ENCODE measurements at places on chromosomes 1 and 21.

GRCh38 chr1:54875000-54875399, 12.0 kb downstream of the DHCR24 start:
- no peak for DNase-seq

DNA sequence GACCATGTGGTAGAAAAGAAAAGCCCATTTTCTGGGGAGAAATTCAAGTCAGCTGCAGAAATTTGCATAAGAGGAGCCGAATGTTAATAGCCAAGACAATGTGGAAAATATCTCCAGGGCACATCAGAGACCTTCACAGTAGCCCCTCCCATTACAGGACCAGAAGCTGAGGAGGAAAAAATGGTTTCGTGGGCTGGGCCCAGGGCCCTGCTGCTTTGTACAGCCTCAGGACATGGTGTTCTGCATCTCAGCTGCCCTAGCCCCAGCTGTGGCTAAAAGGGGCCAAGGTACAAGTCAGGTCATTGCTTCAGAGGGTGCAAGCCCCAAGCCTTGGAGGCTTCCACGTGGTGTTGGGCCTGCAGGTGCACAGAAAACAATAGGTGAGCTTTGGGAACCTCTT, 108.3 kb downstream of the DMRTB1 start:
- DNase-seq = no peak

GRCh38 chr1:162353078-162353477, 23.6 kb downstream of the SPATA46 start:
- no peak for DNase-seq

DNA sequence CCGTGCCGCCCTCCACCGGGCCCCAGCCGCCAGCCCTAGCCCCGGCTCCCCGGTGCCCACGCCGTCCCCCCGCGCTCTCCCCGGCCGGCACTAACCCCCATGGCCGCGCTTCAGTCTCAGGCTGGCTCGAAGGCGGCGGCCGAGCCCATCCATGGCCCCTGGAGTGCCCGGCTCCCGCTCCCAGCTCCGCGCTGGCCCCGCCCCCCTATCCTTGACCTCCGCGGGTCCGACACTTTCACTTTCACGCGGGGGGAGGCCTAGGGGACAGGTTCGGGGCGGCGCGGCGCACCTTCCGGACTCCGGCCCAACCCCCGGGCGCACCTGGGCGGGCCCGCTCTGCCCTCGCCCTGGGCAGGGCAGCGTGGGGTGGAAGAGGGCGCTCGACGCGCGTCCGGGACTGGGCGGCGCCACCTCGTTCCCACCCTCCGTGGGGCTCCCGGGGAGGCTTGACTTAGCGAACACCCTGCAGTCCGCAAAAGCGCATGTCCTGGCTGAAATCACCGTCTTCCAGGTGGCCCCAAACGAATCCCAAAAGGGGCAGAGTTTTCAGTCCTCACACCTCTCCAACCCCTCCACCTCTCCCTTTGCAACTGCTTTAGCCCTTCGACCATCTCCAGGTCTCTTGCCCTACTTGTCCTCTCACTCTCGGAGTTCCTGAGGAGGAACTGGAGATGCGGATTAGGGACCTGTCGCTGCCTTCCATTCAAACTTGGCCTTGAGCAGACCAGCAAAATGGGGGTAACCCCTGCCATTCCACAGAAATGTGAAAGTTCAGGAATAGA, 3.9 kb upstream of the DENND2D start:
- no peak for DNase-seq

- no peak for DNase-seq
Observed at GRCh38 chr1:168767894-168768584, 39.0 kb upstream of the DPT start.

DNA sequence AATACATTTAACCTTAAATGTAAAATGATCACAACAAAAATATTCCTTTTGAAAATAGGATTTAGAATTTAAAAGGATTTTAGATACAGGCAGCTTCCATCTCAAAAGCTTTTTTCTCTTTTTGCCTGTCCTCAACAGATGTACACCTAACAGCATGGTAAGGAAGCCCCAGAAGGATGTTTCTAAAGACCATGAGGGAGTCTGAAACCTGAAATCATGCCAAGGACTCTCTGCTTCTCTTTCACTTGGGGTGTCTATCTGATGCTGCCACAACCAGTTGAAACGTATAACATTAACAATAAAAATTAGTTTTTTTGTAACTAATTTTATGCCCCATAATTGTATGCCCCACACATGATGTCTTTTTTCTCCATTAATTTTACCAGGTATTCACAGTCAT, 5.4 kb upstream of the ZNF281 start:
- no peak for DNase-seq

- DNase-seq = no peak
Observed at GRCh38 chr1:47575855-47576757, 138.3 kb downstream of the FOXD2 start.

DNA sequence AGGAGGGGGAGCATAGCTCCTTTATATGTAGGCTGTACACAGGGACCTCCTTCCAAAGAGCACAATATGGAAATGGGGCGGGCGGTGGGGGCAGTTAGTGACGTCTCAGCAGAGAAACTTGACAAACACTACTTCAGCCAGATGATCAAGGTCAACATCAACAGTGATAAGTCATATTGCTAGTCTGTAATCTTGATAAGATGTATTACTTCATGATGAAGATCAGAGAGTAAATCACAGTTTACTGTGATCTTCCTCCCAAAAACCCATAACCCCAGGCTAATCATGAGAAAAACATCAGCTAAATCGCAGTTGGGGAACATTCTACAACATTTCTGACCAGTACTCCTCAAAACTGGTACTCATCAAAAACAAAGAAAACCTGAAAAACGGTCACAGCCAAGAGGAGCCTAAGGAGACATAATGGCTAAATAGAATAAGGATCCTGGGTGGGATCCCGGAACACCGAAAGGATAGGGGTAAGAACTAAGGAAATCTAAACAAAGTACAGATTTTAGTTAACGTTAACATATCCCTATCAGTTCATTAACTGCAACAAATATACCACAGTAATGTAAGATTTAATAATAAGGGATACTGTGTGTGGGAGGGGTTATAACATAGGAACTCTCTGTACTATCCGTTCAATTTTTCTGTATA, 20.2 kb downstream of the LPAR3 start:
- DNase-seq = no peak

GRCh38 chr1:179231923-179232322, 2.4 kb upstream of the ABL2 start:
- no peak for DNase-seq

DNA sequence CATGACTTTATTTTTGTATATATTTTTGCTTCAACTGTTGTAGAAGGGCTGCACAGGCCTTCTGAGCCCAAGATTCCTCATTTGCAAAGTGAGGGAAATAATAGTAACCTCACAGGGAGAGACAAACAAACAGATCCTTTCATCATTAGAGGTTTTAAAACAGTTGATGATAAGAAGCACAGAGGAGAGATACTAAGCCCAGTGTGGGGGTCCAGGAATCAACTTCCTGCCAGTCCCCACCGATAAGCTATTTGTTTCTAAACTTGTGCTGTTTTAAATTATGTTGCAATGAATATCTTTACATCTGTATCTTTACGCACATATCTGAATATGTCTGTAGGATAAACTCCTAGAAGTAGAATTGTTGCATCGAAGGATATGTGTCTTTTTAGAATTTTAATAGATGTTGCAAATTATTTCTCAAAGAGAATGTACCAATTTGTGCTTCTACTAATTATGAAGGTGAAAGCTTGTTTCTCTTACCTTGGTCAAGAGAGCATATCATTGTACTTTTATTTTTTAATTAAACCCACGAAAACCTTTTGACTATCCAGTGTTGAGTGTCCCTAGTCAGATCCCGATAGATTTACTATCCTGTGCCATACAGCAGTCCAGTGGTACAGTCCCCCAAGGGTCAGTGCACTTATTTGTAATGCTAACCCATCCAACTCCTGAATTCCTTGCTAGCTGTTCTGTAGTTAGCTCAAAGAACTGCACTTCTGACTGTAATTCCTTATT, 10.8 kb downstream of the FCRLB start:
- DNase-seq = no peak

DNA sequence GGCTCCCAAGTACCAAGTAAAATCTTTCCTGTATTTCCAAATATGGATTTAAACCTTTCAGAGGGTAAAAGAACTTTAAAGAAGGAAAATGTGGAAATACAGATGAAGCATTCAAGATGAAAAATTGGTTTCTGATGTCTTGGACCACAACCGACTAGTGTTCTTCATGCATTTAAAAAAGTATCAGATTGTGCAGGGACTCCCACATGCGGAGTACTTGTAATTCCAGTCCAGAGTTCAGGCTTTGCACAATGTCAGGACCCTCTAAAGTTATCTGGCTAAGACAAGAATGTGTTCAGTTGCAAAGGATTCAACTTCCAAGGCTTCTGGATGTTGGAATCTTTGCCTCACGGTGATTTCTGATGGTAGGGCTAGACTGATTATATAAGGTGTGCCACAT, 66.7 kb downstream of the RGL1 start:
- no peak for DNase-seq

DNA sequence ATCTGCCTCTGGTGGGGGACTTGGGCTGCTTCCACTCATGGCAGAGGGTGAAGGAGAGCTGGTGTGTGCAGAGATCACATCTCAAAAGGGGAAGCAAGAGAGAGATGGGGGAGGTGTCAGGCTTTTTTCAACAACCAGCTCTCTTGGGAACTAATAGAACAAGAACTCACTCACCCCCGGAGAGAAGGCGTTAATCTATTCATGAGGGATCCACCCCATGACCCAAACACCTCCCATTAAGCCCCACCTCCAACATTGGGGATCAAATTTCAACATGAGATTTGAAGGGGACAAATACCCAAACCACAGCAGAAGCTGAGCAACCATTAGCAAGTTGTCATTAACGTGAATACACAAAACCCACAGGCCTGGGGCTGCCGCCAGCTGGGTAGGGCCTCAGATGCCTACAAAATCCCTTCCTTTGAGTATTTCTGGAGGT, 12.0 kb upstream of the VWA5B1 start:
- no peak for DNase-seq

- DNase-seq = no peak
Observed at GRCh38 chr1:108699375-108700332, 7.5 kb downstream of the PRPF38B start.

- no peak for DNase-seq
Observed at GRCh38 chr1:91732291-91733107, 153.5 kb downstream of the TGFBR3 start.

Data from LNCaP clone FGC (cell line).